CD4-positive, alpha-beta T cell treated with Interleukin-6 at 100 ng/mL for 8 hours (primary cell): ENCODE measurements at places on chromosomes 2 and 18.

DNA sequence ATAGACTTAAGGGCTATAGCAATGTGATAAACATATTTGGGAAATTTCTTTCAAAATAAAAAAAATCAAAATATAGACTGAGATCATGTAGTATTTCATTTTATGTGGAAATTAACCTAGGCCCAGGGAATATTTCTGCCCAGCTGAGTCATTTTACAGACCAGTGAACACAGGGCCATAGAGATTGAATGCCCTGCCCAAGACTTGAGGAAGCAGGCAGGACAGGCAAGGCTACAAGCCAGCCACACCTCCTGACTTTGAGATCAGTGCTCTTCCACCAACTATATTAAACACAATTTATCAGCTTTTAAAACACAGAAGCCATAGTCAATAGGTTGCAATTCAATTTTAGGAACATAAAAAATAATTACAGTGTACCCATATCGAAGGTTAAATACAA is 12.9 kb downstream of the CCDC148 start:
- DNase-seq, result no peak

DNA sequence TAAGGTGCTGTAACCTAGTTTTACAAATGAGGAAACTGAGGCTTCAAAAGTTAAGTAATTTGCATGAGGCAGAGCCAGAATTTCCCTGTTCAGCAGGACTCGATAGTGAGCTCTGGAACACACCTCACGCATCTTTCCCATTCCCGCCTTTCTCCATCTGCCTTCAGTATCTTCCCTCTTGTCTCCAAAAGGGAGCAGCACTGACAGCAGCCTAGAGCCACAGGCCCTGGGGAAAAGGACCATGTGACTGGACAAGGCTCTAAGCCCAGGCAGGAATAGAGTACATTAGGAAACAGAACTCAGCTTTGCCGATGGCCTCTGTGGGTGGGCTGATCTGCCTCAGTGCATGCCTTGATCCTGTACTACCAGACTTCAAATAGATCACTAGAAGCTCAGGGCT is 21.5 kb downstream of the GPR155 start:
- no peak for DNase-seq

DNA sequence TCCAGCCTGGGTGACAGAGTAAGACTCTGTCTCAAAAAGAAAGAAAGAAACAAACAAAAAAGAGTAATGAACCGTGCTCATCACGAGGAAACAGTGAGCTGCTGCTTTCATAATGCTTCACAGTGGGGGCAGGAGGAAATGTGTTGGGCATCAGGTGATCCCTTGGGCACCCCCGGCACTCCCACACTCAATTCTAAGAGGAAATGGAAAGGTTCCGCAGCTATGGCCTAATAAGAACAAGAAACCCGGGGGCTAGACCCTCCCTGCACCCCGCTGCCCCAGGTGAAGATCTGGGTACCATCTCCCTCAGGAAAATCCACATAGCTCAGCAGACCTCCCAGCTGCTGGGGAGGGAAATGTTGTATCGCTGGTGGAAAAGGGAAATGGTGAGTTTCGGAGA is 118.9 kb downstream of the LPIN1 start:
- no peak for DNase-seq

DNA sequence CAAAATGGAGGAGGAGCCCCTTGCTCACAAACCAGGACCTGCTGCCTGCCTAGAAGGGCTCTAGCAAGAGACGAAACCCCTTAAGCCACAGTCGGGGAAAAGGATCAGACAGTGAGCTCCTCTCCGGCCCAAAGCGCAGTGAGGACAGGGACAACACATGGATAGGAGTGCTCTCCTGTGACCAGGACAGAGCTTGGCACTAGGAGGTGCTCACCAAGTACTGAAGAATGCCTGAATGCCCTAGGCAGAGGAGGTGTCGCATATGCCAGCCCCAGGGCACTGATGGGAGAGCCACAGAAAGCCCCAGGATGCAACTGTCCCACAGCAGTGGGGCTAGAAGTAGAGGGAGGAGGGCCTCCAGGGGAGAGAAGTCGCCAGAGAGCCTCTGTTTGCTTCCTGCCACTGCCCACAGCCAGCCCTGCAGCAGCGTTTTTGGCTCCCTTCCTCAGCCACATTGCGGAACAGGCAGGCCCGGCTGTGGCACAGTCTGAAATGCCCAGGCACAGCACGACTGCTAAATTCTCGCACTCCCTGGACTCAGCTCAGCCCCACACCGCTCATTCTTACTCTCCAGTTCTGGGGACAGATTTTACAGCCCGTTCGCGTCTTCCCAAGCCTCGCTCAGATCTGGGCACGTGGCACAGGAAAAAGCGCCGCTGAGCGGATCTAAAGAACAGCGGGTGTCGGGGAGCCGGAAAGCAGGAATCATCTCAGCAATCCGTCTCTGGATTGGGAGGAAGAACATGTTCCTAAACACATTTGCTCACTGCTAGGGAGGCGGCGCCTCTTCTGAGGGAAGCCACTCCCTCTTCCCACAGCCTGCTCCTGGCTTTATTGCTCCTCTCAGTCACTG is 98.7 kb upstream of the POU3F3 start:
- DNase-seq, result no peak

DNA sequence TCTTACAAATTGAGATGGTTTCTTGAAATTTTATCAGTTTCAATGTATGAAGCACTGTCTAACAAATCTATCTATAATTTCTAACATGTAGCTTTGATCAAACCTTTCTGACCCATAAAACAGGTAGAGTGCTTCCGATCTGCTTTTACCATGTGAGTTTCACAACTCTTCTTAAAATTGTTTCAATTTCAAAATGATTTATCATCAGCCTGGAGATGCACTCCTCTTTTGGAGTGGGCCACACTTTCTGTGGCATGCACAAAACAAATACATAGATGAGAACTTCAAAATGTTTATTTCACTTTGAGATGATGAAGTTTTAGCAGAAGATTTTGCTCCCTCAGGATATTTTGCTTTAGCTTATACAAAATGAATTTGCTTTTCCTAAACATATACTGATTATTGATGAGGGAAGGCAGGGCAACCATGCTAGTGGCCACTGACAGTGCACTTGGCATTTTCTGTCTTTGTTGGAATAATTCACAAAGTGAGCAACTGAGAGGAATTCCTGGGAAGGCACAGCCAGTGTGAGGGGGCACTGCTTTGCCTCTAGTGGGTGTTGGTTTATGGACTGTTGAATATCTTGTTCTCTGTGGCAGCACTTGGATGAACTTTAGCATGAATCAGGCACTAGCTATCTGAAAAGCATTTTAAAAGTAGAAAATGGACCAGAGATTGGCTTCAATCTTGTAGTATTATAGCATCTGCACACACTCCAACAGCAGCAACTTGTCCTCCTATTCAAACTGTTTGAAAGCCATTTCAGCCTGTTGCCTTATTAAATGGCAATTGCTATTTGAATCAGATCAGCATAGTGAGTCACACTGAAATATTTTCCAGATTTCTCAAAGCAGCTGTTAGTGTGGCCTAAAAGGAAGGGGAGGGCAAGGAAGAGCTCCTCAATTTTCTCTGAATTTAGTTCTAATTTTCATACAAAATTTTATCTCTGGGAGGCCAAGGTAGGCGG is 193.2 kb downstream of the CCDC85A start:
- DNase-seq, result no peak

DNA sequence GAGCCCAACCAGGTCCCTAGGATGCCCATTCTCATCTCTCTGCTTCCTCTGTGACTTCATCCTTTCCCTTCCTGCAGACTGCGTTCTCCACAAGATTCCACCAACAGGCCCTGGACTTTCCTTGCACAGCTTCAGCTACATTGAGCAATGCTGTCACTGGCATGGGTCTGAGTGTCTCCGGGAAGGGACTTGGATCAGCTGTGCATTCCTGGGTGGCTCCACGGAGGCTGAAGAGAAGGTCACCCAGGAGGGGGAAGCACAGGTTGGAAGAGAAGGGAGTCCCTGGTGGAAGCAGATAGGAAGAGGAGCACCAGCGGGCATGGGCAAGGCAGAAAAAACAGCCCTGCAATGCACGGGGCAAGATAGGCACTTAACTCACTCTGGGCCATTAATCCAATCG is 140.5 kb downstream of the UXS1 start:
- no peak for DNase-seq

GRCh38 chr2:16081316-16082200 is 141.2 kb downstream of the MYCN start:
- DNase-seq, result no peak

- DNase-seq, result no peak
Observed at GRCh38 chr2:162524192-162524591, 180.3 kb downstream of the GCA start.

GRCh38 chr2:181258720-181259119 is 198.5 kb upstream of the ITGA4 start:
- no peak for DNase-seq
